Natural killer cell treated with Interleukin-12 subunit alpha and Interleukin-12 subunit beta and Interleukin-15 and Interleukin-18, amount 100 ng/mL, for 72 hours (primary cell): ENCODE measurements at places on chromosomes 13 and 19. TPM values are rescaled to one million over a fixed set of nuclear protein-coding genes. Genes with fewer than 3 reads are reported as not detected.

Gene DMPK
- total RNA-seq, result 51.1 TPM

Gene GNA15
- 22.2 TPM for total RNA-seq

DNA sequence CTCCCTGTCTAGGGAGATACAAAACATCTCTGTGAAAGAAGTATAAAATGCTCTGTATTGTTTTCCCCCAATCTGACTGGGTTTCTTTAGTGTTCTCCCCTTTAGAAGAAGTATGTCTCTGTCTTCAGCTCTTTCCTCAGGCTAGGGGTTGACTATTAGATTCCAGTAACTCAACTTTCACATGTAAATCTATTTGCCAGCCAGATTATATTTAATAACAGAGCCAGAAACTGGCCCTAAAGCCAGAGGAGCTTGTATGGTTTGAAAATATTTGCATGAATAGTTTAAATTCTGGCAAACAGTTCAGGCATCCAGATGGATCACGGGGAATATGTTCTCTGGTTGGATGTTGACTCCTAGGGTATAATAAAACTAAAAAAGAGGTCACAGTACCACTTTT lies 22.3 kb upstream of the CYSLTR2 start:
- H3K27me3 ChIP-seq, result peaks cover 5% of the 10 kb centered on the region
- H3K4me3 ChIP-seq, result no peak overlapping the region
- H3K4me1 ChIP-seq, result peaks cover 7% of the 10 kb centered on the region
- H3K27ac ChIP-seq, result peak overlapping the region; percentile 3

DNA sequence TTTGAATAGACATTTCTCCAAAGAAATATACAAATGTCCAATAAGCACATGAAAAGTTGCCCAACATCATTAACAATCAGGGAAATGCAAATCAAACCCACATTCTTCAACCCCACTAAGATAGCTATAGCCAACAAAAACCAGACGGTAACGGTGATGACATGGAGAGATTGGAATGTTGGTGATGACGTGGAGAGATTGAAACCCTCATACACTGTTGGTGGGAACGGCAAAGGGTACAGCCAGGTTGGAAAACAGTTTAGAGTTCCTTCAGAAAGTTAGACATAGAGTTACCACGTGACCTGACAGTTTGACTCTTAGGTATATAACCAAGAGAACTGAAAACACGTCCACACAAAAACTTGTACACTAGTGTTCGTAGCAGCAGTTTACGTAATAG lies 48.1 kb downstream of the TNFRSF19 start:
- no peaks in the 10 kb centered on the region for H3K36me3 ChIP-seq
- no peak for DNase-seq
- peaks cover 9% of the 10 kb centered on the region for H3K27me3 ChIP-seq
- no peak overlapping the region for H3K4me3 ChIP-seq
- no peak overlapping the region for H3K27ac ChIP-seq

- no peak for DNase-seq
- H3K27ac ChIP-seq, result no peak within 1 kb of the TSS
- no peak within 1 kb of the TSS for H3K4me3 ChIP-seq
- no peaks in the 10 kb centered on the region for H3K4me1 ChIP-seq
These were observed at the start of gene LRRC8E for GRCh38 chr19:7888145-7888825. Gene LRRC8E (plus strand): TSS chr19:7888510. CDS start chr19:7895604, 7,094 bp downstream.

- peaks cover 9% of the 10 kb centered on the region for H3K36me3 ChIP-seq
- H3K4me1 ChIP-seq, result peaks cover 28% of the 10 kb centered on the region
- H3K27me3 ChIP-seq, result no peaks in the 10 kb centered on the region
- no peak for DNase-seq
These were observed 4.2 kb upstream of the ISYNA1 start for GRCh38 chr19:18441804-18442788.

- no peak overlapping the region for H3K4me3 ChIP-seq
- H3K27me3 ChIP-seq, result peaks cover 12% of the 10 kb centered on the region
- H3K27ac ChIP-seq, result no peak overlapping the region
- no peaks in the 10 kb centered on the region for H3K36me3 ChIP-seq
- H3K4me1 ChIP-seq, result no peaks in the 10 kb centered on the region
These were observed 109.1 kb downstream of the KCTD12 start for GRCh38 chr13:76777096-76777495.

DNA sequence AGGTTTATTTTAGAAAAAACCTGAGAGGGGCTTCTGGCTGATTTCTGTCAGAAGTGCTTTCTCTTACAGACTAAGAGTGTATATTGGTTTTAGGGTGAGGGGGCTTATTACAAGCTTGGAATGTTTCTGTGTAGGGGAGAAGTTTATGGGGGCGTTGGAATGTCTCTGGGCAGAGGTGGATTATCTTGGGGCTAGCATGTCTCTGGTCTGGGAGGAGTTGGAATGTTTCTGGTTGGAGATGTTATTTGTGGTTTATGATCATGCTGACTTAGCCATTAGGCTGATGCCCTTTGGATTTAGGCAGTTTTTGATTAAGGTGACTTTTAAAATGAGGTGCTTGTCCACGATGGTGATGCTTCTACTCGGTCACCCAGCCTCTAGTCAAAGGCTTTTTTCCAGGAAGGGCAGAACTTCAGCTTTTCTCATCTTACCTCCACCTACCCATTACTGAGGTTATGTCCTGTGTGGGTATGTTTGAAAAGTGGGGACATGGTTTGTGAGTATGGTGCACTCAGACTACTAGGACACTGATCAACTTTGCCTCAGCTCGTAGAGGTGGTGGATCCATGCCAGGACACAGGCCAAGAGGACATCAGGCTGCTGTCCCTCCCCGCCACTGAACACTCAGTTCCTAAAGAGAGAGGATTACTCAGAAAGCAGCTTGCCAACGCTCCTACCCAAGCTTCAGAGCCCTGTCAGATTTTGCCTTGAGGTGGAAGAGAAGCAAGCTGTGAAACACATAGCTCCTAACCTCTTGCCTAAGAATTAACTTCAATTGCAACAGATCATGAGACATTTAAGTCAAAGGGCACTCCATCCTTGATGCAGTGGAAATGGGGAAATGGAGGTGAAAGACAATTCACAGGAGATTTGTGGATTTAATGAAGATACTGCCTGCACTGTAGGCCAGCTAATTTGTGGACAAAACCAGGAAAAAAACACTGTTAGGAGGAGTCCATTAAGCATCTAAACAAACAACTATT lies 63.6 kb downstream of the ZNF44 start:
- no peaks in the 10 kb centered on the region for H3K27me3 ChIP-seq
- H3K36me3 ChIP-seq, result peaks cover 50% of the 10 kb centered on the region
- no peak for DNase-seq
- no peaks in the 10 kb centered on the region for H3K4me1 ChIP-seq
- H3K27ac ChIP-seq, result no peak overlapping the region
- no peak overlapping the region for H3K4me3 ChIP-seq

Gene SLC39A3
- 91.6 TPM for total RNA-seq

DNA sequence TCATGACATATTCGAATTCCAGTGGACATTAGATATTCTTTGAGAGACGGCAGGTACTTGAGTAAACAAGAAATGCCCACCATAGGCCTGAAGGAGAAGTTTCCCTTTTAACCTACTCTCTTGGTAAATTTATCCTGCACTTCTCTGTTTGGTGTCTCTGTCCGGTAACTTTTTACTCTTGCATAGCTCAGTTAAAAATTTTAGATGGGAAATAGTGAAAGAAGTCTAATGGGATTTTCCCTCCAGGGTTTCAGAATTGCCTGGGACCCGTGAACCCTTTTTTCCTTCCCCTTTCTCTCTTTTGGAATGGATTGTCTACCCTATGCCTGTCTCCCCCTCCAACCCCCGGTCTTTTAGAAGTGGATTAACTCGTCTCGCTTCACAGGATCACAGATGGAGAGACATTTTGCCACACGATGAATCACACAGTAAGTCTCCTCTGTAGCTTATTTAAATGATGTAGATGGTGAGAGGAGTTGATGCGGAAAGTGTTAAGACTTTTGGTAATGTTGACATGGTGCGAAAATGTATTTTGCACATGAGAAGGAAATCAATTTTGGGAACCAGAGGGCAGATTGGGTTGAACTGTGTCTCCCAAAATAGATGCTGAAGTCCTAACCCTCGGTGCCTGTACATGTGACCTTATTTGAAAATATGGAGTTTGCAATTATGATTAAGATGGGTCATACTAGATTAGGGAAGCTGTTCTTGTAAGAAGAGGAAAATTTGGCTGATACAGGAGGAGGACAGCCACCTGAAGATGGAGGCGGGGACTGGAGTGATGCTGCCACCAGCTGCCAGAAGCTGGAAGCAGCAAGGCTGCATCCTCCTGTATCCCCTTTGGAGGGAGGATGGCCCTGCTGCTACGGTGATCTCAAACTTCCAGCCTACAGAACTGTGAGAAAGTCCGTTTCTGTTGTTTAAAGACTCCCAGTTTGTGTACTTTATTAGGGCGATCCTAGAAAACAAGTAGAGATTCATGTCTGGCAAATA lies 711 bp upstream of the MIPEP start:
- H3K27ac ChIP-seq, result peak overlapping the region; percentile 66
- DNase-seq, result no peak

DNA sequence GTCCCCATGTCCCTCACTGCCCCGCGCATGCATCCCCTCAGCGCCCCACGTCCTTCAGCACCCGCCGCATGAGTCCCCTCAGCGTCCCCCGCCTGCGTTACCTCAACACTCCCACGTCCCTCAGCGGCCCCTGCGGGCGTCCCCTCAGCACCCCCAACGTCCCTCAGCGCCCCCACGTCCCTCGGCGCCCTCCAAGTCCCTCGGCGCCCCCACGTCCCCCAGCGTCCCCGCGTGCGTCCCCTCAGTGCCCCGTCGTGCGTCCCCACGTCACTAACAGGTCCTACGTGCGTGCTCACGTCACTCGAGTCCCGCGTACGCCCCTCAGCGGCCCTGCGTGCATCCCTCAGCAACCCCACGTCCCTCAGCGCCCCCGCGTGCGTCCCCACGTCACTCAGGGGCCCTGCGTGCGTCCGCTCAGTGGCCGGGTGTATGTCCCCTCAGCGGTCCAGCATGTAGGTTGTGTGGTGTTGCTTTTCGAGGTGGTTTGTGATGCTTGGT lies 19.5 kb upstream of the GAS6 start:
- peaks cover 27% of the 10 kb centered on the region for H3K4me1 ChIP-seq
- H3K27me3 ChIP-seq, result peaks cover 19% of the 10 kb centered on the region
- no peak for DNase-seq
- H3K4me3 ChIP-seq, result no peak overlapping the region

Gene NAT14
- total RNA-seq, result 6.1 TPM

- peak overlapping the region; percentile 3 for H3K27ac ChIP-seq
- H3K4me3 ChIP-seq, result peak overlapping the region; percentile 73
- peaks cover 4% of the 10 kb centered on the region for H3K36me3 ChIP-seq
- DNase-seq, result no peak
These were observed 4.2 kb upstream of the SPACA6 start for GRCh38 chr19:51688671-51689571.

DNA sequence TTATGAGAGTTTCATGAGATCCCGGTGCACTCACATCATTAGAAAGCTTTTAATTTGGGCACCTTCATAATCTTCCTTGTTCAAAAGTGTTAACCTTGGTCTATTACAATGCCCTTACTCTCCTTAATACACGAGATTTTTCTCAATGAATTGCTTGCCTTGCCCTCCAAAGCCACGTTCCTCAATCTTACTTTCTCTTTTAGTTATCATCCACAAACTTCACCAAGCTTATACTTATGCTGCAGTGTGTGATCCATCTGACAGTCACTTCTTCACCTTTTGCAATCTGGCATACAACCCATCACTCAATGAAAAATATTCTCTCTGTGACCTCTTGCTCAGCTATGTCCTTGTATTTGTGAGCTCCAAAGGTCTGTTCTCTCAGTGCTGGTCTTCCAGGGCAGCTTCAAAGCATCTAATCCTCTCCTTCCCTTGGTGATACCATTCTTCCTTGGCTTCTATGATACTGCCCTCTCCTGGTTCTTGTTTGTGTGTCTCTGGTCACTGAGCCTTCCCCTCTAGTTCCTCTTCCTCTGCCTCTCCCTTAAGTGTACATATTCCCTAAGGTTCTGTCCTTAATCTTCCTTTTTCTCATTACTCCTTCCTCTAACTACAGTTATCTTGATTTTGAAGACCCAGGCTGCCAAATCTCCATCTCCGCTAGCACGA lies 202.2 kb upstream of the STARD13 start:
- H3K36me3 ChIP-seq, result no peaks in the 10 kb centered on the region
- H3K27me3 ChIP-seq, result peaks cover 24% of the 10 kb centered on the region
- H3K4me1 ChIP-seq, result no peaks in the 10 kb centered on the region
- no peak overlapping the region for H3K4me3 ChIP-seq

DNA sequence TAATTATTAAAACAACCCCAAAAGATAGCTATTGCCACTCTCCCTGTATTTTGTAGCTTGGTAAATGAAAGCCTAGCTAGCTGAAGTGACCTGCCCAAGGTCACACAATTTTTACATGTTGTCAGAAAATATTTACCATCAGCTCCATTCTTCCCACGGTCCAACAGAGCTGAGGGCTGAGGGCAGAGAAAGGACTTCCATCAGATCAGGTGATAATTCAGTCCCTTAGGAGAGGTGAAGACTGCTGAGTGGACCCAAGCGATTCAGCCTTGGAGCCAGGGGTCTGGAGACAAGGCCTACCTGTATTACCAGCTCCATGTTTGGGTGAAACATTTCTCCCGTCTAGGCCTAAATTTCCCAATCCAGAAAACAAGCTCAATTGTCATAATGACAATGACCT lies 149.5 kb upstream of the TSHZ3 start:
- peaks cover 2% of the 10 kb centered on the region for H3K27me3 ChIP-seq
- H3K27ac ChIP-seq, result no peak overlapping the region
- H3K36me3 ChIP-seq, result no peaks in the 10 kb centered on the region
- no peak overlapping the region for H3K4me3 ChIP-seq
- DNase-seq, result no peak

- no peaks in the 10 kb centered on the region for H3K4me1 ChIP-seq
- no peak overlapping the region for H3K27ac ChIP-seq
- H3K4me3 ChIP-seq, result no peak overlapping the region
These were observed 158.6 kb downstream of the ZNF536 start for GRCh38 chr19:30530751-30531150.

- H3K27me3 ChIP-seq, result peaks cover 9% of the 10 kb centered on the region
- no peak for DNase-seq
- peaks cover 26% of the 10 kb centered on the region for H3K4me1 ChIP-seq
- peak overlapping the region; percentile 73 for H3K27ac ChIP-seq
These were observed 1.2 kb downstream of the BLVRB start for GRCh38 chr19:40464059-40465024.

DNA sequence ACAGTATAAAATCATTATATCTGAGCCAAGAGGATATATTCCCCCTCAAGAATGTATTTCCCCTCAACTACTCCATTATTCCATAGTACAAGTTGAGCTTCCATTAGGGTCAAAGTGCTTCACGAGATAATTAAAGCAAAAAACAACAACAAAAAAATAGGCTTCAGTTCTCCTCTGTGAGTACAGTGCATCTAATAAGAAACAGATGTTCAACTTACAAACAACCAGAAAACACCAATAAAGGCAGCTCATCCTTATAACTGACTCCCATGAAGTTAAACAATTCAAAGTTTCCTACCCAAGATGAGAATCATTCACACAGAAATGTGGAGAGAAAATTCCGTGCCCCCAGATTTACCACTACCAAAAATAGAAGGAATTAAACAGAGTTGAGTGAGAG lies 854.4 kb downstream of the PCDH9 start:
- H3K4me1 ChIP-seq, result no peaks in the 10 kb centered on the region
- H3K4me3 ChIP-seq, result no peak overlapping the region
- no peaks in the 10 kb centered on the region for H3K36me3 ChIP-seq
- no peaks in the 10 kb centered on the region for H3K27me3 ChIP-seq
